Cardiac fibroblast (primary cell): ENCODE measurements at places on chromosomes 7 and 10.
A peak's percentile ranks its signal among the peaks of the same experiment; 100 is the strongest.

DNA sequence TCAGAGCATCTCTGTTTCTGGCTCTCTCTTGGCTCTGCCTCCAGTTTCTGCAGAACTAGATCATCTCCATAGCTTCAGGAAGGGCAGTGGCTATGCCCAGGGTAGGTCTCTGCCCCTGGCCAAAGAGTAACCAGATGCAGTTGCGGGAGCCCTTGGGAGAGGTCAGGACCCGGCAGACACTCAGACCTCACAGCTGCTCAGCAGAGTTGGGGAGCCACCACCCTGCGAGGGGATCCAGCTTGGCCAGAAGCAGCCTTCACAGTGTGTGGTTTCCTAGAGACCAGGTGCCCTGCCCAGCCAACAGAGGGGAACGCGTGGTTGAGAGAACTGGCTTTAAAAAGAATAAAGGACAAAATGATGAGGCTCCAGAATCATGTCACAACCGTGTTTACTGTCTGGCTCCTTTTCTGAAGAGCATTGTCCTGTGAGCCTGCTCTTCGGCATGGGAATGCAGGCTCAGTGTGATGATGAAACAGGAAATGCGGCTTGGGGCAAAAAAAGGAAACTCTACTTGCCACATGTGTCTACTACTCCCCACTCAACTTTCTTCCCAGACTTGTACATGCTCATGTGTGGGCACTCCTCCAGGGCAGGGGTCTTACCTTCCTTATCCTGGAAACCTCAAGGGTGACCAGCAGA, 243.1 kb downstream of the INHBA start:
- DNase-seq = peak; percentile 28

GRCh38 chr10:57962839-57963238, 304.9 kb downstream of the IPMK start:
- no peak for DNase-seq

GRCh38 chr7:140017543-140017942, 45.2 kb downstream of the PARP12 start:
- DNase-seq = no peak

- DNase-seq = no peak
Observed at GRCh38 chr10:30365278-30365677, 16.2 kb upstream of the MTPAP start.

- DNase-seq = peak; percentile 63
Observed at GRCh38 chr10:61271127-61271780, 181.9 kb downstream of the TMEM26 start.

DNA sequence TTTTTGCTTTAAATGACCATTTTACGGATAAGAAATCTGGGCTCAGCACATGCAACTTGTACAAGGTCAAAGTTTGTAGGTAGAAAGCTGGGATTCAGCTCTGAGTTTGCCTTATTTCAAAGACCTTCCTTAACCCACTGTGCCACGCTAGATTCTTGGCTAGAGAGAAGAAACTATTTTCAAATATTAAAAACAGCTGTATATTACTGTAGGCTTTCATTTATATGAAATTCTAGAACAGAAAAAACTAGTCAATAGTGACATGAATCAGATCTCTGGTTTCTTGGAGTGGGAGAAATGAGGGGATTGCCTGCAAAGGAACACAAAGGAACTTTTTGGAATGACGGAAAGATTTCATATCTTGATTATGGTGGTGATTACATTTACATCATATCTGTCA, 53.0 kb upstream of the C1GALT1 start:
- DNase-seq = no peak

GRCh38 chr10:128631801-128632241, 505.6 kb upstream of the MKI67 start:
- DNase-seq = peak; percentile 10

DNA sequence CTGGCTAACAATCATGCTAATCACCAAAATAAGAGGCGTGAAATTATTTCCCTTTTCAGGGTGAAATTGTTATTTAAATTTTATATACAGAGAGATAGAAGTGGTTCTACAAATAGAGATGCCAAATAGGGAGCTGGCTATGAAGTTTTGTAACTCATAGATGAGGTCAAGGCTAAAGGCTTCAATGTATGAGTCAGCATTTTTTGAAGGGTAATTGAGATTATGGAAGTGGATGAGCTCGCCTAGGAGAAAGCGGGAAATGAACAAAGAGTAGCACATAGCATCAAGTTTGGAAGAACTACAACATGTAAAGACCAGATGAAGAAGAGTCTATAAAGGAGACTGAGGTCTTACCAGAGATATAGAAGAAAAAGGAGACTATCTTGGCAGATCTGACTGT, 838.1 kb downstream of the DNAJB9 start:
- no peak for DNase-seq
